ENCODE measurements at places on chromosomes 6 and 20.

DNA sequence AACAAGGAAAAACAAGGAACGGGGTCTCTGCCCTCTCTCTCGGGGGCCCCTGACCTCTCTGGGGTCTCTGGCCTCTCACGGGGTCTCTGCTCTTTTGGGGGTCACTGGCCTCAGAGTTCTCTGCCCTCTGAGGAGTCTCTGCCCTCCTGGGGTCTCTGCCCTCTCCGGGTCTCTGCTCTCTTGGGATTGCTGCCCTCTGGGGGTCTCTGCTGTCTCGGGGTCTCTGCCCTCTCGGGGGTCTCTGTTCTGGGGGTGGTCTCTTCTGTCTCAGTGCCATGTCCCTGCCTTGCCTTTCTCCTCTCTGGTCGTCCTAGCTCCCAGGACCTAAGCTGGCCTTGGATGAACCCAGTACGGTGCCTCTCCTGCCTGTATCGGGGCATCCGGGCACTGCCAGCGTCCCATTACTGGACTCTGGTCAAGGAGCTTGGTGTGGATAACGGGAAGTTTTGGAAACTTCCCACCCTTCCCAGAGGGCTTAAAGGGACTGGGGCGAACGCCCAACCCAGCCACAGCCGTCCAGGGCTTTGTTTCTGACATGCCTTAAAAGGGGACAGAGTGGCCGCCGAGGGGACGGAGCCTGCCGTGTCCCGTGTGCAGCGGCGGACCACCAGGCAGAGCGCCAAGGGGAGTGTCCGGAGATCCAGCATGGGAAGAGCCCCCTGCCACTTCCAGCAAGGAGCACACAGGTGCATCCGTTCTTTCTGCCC is 24.7 kb upstream of the MRGBP start:
- no peak for DNase-seq

GRCh38 chr20:3248167-3248992 is 9.4 kb upstream of the SLC4A11 start:
- DNase-seq = no peak

DNA sequence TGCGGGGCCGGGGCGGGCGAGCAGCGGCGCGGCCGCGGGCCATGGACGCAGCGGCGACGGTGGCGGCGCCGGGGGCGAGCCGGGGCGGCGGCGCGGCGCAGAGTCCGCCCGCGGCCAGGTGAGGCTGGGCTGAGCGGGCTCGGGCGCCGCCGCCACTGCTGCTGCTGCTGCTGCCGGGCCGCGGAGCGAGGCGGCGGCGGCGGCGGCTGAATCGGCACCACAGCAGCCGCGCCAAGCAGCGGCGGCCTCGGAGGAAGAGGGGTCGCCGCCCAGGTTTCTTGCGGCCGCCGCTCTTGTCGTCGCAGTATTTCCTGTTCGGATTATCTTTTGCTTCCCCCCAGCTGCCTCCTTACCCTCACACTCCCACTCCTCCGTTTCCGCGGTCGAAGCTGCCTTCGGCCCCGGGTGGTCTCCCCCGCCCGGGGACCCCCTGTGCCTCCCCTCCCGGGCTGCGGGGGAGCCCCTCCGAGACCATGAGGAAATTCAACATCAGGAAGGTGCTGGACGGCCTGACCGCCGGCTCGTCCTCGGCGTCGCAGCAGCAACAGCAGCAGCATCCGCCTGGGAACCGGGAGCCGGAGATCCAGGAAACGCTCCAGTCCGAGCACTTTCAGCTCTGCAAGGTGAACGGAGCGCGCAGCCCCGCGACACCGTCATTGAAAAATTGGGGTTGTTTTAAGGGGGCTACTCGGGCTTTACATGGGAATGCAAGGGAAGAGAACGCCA is at the start of gene STXBP5:
Gene STXBP5, plus strand, starts transcription at position 358 of the 726 bp plus-strand sequence. Its CDS starts 116 bp downstream, at position 474.
- peak; percentile 24 for DNase-seq

- peak; percentile 82 for DNase-seq
Observed at GRCh38 chr6:129672881-129673631, 36.9 kb downstream of the ARHGAP18 start.

- peak; percentile 4 for DNase-seq
Observed at GRCh38 chr6:108222064-108222463, 38.8 kb downstream of the SNX3 start.

DNA sequence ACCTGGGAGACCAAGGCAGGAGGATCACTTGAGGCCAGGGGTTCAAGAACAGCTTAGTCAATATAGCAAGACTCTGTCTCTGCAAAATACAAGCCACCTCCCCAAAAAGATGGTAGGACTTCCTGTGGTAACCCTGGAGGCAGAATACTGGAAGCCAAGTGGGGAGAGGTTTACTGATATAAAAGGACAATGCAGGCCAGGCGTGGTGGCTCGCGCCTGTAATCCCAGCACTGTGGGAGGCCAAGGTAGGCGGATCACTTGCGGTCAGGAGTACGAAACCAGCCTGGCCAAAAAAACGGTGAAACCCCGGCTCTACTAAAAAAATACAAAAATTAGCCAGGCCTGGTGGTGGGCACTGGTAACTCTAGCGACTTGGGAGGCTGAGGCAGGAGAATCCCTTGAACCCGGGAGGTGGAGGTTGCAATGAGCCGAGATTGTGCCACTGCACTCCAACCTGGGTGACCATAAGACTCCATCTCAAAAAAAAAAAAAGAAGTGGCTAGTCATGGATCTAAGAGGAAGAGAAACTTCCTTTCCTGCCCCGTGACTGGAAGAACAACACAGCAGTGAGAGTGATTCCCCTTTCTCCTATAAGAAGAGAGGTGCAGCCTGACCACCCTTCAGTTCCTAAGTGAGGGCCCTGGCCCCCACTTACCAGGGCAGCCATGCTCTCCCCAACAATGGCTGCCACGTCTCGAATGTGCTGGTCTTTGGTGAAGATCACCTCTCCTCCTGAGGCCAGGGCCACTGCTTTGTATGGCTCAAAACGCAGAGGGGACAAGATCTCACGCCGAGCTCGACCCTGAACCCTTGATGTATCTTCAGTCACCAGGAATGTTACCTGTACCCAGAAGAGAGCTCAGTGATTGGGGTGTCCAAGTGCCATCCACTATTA is 6.2 kb downstream of the SAPCD1 start:
- DNase-seq = no peak

DNA sequence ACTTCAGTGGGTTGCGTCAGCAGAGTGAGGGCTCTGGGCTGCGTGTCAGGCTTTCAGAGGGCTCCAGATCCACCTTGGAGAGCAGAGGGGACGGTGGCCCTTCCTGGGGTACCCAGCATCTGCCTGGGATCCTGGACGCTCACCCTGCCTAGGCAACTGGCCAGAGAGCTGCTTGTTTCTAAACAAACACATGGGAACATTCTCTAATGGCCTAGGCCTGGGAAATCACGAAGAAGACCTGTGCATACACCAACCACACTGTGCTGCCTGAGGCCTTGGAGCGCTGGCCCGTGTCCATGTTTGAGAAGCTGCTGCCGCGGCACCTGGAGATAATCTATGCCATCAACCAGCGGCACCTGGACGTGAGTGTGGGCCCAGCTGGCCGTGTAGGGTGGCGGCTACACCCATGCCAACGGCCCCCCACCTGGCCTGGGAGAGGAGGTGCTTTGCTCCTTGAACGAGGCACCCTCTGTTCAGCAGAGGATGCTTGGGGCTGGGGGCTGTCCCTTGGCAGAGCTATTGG is 32.2 kb downstream of the PYGB start:
- DNase-seq = no peak

DNA sequence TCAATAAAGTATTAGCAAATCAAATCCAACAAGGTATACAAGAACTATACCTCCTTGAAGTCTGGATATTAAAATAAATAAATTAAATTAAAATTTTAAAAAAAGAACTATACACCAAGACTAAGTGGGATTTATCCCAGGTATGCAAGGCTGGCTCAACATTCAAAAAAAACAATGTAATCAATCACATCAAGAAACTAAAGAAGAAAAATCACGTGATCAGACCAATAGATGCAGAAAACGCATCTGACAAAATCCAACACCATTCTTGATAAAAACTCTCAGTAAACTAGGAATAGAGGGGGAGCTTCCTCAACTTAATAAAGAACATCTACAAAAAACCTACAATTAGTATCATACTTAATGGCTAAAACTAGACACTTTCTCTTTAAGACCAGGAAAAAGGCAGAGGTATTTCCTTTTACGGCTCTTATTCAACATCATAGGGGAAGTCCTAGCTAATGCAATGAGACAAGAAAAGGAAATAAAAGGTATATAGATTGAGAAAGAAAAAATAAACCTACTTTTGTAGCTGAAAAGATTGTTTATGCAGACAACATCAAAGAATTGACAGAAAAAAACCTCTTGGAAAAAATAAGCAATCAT is 35.0 kb downstream of the RANBP9 start:
- no peak for DNase-seq

- no peak for DNase-seq
Observed at GRCh38 chr6:22800451-22800850, 231.1 kb downstream of the HDGFL1 start.

- DNase-seq = peak; percentile 95
Observed at GRCh38 chr6:45923831-45924391, 91.7 kb downstream of the CLIC5 start.

DNA sequence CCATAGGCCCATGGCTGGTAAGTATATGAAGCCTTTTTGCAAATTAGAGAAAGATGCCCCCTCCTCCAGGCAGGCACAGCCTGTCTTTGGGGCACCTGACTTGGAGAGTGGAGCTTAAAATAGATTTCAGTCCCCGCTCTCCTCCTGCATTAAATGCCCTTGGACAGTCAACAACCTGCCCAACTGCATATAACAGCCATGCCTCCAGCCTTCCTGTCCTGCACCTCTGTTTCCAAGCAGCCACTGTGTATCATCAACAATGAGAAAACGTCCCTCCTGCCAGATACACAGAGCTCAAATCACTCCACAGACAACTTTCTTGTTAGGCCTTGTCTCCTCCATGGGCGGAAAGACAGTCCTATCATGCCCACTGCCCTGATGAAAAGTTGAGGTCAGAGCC is 3.4 kb downstream of the CDH22 start:
- DNase-seq = no peak

- DNase-seq = no peak
Observed at GRCh38 chr20:37407573-37408002, 61.6 kb downstream of the SRC start.

DNA sequence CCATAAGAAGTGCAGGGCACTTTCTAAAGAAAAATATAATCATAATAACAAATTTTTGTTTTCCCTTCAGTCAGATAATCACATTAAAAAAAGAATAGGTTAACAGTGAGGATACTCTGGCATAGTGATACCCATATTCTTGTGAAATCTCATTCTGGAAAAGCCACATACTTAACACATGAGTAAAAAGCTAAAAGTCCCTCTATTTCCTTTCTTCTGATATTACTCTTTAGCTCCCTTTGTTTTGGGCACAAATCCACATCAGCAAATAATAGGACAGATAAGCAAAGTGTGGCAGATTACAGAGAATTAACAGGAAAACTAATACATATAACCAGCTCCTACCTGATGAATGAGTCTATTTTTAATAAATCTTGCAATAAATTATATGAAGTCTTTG is 15.8 kb downstream of the SHPRH start:
- no peak for DNase-seq

DNA sequence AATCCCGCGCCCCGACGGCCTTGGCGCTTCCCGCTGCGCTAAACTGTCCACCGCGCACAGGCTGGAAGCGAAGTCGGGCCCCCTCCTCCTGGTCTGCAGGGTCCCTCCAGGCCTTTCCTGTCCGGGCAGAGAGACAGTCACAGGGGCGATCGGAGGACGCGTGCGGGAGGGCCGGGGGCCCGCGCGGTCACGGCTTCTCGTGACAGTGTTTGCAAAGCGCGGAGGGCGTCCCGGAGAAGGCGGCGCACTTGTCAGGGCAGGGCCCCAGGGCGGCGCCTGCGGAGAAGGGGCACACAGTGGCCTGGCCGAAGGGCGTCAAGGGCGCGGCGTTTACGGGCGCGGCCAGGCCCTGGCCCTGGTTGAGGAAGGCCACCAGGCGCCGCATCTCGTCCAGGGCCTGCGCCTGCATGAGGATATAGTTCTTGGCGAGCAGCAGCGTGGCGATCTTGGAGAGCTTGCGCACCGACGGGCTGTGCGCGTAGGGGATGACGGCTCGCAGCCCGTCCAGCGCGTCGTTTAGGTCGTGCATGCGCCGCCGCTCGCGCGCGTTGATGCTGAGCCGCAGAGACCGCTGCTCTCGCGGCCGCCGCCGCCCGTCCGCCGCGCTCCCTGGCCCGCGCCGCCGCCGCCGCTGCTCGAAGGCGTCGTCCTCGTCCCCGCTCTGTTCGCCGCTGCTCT is 763 bp downstream of the BHLHE23 start:
- DNase-seq = no peak

GRCh38 chr6:88481519-88481918 is 315.4 kb upstream of the CNR1 start:
- no peak for DNase-seq

- no peak for DNase-seq
Observed at GRCh38 chr20:25313593-25313992, 65.7 kb downstream of the PYGB start.

DNA sequence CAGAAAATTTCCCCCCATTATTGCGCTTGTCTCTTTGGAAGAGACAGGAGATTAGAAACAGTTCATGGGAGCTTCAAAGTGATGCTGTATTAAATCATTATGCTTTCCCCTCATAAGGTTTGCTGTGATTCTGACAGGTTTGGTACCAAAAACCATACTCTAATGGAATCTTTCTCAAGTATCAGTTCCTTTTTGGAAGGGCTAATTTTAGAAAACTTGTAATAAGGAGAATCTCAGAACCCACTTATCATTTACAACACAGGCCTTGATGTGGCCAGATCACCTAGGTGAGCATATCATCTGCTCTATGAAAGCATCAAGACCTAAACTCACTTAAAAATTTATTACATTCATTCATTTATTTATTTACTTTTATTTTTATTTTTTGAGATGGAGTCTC is 51.2 kb downstream of the TP53INP2 start:
- DNase-seq = no peak

DNA sequence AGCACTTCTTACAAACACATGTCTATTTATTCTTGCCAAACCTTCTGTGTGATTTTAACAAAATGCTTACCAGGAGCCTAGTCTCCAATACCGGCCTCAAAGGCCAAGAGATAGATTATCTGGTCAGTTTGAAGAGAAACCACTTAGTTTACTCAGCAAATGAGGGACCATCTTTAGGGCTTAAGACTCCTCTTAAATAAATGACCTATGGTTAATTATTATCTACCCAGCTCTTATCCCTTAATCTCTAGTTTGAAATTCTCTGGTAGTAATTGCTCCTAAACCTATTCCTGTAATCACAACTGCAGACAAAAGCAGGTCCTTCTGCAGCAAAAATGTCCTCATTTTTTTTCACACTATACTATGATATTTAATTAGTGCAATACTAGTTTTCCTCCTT is 301.8 kb downstream of the KIF16B start:
- no peak for DNase-seq

All from activated CD4-positive, alpha-beta T cell treated with anti-CD3 and anti-CD28 coated beads, Interleukin-2, Interleukin-4, amounts not matched to agents 100 ng/mL and 50 ng/mL, durations not matched to agents 16 hours and 8 hours (primary cell).